ENCODE measurements at places on chromosomes 2 and 18. TPM values are rescaled to one million over a fixed set of nuclear protein-coding genes. Genes with fewer than 3 reads are reported as not detected.

- no peak for DNase-seq
Observed at GRCh38 chr18:9628984-9629383, 14.6 kb upstream of the PPP4R1 start.

Gene CHRNG
- not detected for total RNA-seq

- DNase-seq: no peak
Observed at GRCh38 chr18:1872274-1872673, 699.0 kb downstream of the METTL4 start.

GRCh38 chr2:105760191-105760590 lies 15.5 kb downstream of the NCK2 start:
- no peak for DNase-seq

- no peak for DNase-seq
Observed at GRCh38 chr2:203840655-203841205, 26.8 kb upstream of the CTLA4 start.

Gene CTLA4
- 13.7 TPM for total RNA-seq

- DNase-seq: no peak
Observed at GRCh38 chr2:176138923-176139660, 9.6 kb downstream of the HOXD8 start.

GRCh38 chr2:85547089-85547858 lies 8.3 kb downstream of the MAT2A start:
- DNase-seq: no peak

Gene SOCS6
- 5.4 TPM for total RNA-seq

Gene IL1RL1
- 36.3 TPM for total RNA-seq

Data from natural killer cell treated with Interleukin-12 subunit alpha and Interleukin-12 subunit beta and Interleukin-15 and Interleukin-18, amount 100 ng/mL, for 72 hours (primary cell).